Brain pericyte (primary cell): ENCODE measurements at places on chromosomes 12 and 14.

- no peak for DNase-seq
These were observed 41.3 kb upstream of the LMNTD1 start for GRCh38 chr12:25594376-25594775.

- DNase-seq, result no peak
These were observed 5.4 kb downstream of the KCNH5 start for GRCh38 chr14:63039866-63040265.

- no peak for DNase-seq
These were observed 284.3 kb downstream of the KSR2 start for GRCh38 chr12:117684471-117684870.

- no peak for DNase-seq
These were observed 74.5 kb downstream of the VWF start for GRCh38 chr12:6049992-6050391.

DNA sequence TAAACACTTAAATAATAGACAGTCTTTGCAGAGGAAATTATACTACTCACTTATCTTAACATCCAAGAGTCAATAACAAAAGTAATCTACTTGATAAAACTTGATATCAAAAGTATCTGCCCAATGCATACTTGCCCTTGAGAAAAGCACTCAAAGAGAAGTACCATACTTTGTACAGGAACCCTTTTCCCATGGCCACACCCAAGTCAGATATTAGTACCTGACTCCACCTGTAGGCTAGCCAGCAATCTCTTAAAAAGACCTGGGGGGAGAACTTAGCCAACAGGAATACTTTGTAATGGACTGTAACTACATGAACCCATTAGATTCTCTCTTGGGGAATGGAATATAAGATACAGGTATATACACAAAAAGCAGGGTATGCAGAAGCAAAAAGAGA lies 99.6 kb upstream of the HECTD1 start:
- DNase-seq, result no peak

DNA sequence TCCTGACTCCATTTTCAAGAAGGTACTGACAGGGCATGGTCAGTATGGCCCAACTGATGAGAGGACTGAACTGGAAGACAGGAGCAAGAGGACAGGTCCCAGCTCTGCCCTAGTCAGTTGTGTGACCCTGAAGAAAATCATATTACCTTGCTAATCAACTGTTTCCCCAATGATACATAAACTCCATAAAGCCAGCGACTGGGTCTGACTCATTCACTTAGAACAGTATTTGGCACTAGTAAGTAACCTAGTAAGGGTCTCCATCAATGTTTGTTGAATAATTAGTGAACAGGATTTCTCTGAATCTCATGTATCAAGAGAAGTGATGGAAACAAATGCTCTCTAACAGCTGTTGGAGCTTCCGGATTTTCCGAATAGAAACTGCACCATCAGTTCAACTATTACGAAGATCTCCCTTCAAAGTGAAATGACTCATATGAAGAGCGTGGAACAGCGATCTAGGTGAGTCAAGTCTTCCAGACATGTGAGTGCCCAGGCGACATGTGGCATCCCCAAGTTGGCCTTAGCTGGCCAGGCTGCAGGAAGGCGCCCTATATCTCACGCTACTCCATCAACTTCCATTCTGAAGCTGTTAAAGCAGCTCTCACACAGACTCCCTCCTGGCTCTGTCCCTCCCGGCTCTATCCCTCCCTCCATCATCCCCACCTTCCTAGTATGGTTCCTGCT lies 94.5 kb downstream of the TTC7B start:
- no peak for DNase-seq

- no peak for DNase-seq
These were observed 68.8 kb upstream of the TRAF3 start for GRCh38 chr14:102708494-102708893.

GRCh38 chr14:49319810-49320209 lies 266.4 kb downstream of the RPS29 start:
- DNase-seq, result no peak

DNA sequence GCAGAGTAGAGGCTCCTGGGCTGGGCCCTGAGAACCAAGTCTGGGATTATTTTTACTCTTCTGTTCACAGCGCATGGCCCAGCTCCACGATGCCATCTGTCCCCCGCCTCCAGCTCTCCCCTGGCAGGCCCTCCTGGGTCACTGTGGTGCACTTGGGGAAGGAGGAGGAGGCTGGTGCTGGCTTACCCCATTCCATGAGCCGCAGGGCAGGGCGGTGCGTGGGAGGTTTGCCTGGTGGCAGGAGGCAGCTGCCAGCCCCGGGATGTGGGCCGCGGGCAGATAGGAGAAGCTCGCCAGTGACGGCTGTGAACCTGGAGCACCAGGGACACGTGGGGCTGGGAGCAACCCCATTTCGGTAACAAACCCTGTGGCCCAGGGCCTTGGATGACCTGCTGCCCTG lies 23.2 kb downstream of the TEAD4 start:
- DNase-seq, result no peak

DNA sequence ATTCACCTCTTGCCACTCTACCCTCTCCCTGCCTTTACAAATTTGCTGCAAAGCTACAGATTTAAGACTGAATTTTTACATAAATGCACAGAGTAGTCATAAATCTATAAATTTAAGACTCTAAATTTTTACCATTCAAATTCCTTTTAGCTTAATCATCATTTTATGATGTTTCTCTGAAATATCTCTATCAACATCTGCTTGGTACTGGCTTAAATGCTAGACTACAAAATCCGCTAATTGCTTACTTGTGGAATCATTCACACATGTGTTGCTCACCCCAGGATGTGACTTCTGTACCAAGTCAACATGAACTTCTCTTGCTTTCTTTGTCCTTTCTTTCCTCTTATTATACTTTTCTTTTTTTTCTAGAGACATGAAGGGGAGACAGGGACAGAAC lies 109.2 kb downstream of the GALC start:
- no peak for DNase-seq

DNA sequence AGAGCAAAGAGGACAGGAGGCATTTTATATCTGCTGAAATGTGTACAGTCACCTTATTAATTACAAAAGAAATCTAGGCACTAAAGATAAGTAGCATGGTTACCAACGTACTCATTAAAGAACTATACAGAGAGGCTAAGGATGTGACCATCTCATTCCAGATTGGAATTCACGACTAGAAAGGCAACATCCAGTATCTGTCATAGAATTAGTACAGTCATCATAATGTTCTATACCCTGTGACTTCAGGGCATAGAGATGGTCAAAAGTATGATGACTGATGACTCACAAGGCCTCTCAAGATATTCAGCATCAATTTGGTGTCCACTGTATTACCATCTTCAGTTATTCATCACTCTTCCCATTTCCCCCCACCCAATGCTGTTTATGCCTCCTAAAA lies 144.0 kb upstream of the PLEKHG7 start:
- DNase-seq, result no peak

DNA sequence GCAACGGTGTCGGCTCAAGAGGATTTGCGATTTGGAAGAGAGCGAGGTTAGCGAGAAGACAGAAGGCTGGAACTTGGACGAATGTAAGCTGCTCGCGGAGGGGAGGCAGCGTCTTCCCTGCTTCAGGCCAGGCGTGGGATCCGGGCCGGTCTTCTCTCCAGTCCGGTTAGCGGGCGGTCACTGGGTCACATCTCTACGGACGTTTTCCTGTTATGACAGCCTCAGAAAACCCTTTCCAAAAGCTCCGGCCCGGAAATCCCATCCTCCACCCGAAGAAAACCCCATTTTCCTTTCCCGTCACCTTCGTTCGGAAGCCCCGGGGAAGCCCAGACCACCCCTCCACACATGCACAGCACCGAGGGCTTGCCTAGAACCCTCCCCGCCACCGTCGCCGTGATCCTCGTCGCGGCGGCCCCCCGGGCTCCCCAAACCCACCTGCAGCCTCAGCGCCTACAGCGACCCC lies 268 bp downstream of the NDUFB1 start:
- DNase-seq, result no peak

GRCh38 chr12:88876857-88877256 lies 296.6 kb upstream of the KITLG start:
- no peak for DNase-seq

GRCh38 chr12:126781593-126781992 lies 1485.4 kb upstream of the TMEM132C start:
- no peak for DNase-seq

DNA sequence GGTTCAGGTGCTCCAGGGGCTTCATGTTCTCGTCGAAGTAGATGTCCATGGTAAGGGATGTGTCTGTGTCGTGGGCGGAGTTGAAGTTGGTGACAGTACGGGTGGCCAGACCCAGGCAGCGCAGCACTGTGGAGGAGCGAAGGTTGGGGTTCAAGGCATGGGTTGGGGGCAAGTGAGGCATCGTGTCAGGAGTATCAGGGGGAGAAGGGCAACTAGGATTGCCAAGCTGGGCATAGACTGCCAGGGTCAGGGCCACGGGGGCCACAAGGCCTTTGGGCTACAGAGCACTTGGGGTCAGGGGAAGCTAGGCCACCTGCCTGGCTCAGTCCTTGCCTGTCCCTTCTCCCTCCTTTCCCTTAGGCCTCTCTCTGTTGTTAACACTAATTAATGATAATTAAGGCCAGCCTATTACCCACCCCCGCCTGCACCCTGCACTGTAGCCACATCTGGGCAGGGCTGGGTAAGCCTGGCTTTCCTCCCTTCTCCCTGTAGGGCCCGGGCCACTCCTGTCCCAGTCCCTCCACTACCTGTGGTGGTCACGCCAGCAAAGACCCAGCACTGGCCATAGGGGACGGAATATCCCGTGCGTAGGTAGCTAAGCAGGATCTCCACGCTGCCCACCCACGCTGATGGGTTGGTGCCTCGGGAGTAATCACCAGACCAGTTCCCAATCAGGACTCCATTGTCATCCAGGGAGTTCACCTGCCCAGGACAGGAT lies 4.3 kb downstream of the TGM1 start:
- DNase-seq, result no peak

DNA sequence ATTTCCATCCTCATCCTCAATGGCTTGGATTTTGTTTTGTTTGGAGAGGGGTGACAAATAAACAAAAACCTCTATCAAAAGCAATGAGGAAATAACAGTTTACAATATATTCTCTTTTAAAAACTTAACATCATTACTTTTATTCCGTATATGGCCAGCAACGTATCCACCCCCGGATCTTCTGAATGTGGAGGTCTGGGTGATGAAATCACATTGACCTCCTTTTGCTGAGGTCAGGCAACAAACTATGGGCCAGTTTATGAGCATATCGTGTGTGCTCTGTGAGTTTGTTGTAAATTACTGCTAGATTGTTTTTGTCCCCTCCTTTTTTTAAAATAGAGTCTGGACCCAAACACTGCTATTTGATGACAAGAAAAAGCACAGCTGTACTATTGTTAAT lies 178.1 kb downstream of the BCAT1 start:
- DNase-seq, result no peak

DNA sequence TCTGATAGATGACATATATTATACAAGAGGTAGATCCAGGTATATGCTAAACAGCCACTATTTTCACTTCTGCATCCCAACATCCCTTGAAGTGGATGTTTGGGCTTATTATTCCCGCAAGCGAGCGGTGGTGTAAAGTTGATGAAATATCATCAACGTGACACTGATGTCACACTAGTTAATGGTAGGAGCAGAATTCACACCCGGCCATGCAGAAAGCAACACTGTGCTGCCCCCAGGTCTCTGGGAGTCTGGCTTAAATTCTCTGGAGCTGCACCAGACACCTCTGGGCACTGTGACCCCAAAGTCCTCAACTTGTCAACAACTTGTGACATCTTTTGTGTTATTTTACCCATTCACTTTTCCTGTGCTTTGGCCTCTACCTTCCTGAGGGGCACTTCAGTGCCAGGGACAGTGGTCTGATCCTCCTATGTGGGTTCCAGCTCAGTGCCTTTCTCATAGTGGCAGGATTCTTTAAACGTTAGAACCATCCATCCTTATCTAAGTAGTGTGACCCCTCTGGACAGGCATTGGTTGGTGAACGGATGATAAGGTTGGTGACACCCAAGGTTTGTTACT lies 952 bp downstream of the DRAM1 start:
- no peak for DNase-seq

- no peak for DNase-seq
These were observed 7.0 kb upstream of the FICD start for GRCh38 chr12:108507971-108508642.

DNA sequence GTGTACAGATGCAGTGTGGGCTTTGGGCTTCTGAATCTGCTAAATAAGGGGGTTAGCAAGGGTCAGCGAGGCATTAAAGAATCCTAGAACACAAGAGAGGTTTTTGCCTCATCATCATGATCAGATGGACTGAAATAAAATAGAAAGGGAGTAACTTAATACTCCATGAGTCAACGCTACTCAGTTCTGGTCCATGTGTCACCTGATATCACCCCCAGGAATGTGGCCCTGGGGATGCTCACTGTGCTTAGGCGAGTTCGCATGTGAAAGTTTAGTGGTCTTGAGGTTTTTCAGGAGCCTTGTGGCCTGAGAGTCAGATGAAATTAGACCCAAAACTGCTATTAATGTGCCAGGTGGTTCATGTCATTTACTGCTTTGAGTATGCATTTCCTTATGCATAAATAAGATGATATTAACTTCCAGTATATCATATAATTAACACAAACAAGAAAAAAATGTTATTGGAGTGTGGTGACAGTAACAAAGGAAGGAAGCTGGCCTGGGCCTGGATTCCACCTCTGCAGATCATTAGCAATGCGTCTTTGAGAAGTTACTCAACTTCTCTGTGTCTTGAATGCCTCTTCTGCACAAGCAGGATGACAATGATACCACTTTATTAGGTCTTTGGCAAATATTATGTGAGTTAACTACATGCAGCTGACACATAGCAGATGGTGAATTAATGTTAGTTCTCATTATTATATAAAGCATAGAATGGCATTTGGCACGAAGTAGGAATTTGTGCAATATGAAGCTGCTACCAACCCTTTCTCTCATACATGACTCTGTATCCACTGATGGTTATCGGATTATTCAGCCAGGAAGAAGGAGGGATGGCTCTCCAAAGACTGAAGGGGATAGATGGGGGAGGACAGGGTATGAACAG lies 1272.6 kb downstream of the AACS start:
- DNase-seq, result no peak

GRCh38 chr14:44960646-44961045 lies 1.1 kb downstream of the KLHL28 start:
- no peak for DNase-seq

GRCh38 chr12:53327435-53328042 lies 6.1 kb upstream of the AAAS start:
- DNase-seq, result no peak

GRCh38 chr14:70897464-70897863 lies 9.8 kb upstream of the PCNX1 start:
- no peak for DNase-seq

DNA sequence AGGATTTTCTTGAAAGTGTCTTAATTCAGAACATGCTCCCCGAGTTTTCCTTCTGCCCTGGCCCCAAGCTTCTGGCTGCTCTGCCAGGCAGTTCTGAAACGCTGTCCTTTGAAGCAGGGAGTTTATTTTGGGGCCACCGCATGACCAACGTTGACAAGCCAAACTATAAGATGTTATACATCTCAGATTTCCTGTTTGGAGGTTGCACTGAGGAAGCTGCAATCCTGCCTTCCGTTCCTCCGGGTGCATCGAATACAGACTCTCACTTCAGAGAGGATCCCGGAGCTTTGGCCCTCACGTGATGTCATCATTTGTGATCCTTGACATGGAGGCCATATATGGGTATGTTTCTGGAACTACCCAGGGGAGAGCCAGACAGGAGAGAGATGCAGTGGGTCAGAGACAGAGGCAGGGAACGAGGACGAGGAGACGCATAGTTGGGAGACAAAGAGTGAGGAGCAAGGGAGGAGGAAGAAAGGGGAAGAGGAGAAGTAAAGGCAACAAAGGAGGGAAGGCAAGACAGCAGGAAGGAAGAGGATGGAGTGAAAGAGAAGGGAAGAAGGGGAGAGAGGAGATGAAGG lies at the start of gene ASB2:
ASB2 (minus strand) TSS at position 94 of the 581 bp plus-strand sequence. CDS start 12,031 bp downstream, outside the sequence.
- DNase-seq, result no peak

GRCh38 chr12:113195598-113195997 lies 10.1 kb downstream of the RITA1 start:
- DNase-seq, result no peak
